ENCODE measurements at places on chromosomes 11 and 22.

GRCh38 chr11:61516675-61517572 is 8.4 kb downstream of the LRRC10B start:
- no peak for DNase-seq

DNA sequence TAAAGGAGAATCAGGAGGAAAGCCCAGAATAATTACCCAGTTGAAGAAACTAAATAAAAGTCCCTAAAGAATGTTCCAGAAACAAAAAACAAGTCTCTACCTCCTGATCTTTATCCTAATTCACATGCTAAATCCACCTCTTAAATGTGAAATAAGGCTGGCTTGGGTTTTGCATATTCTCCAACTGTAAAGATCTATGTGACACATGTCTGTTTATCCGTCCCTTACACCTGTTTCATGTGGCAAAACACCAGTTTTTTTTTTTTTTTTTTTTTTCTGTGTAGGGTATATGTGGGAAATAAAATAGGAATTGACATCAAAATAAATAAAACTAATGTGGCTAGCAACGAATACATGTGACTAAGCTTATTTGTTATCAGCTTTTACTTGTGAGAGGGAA is 70.5 kb downstream of the NARS2 start:
- no peak for DNase-seq

- no peak for DNase-seq
These were observed 43.6 kb downstream of the UVRAG start for GRCh38 chr11:75858613-75859012.

DNA sequence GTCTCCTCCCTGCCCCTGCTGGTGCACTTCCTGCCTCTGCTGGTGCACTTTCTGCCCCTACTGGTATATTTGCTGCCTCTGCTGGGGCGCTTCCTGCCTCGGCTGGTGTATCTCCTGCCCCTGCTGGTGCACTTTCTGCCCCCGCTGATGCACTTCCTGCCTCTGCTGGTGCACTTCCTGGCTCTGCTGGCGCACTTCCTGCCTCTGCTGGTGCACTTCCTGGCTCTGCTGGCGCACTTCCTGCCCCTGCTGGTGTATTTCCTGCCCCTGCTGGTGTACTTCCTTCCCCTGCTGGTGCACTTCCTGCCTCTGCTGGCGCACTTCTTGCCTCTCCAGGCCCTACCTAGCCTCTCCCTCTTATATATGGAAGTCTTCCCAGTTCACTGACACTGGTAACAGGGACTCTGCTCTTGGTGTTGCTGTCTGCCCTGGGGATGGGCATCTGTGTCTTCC is 10.1 kb downstream of the MTFP1 start:
- DNase-seq = no peak

DNA sequence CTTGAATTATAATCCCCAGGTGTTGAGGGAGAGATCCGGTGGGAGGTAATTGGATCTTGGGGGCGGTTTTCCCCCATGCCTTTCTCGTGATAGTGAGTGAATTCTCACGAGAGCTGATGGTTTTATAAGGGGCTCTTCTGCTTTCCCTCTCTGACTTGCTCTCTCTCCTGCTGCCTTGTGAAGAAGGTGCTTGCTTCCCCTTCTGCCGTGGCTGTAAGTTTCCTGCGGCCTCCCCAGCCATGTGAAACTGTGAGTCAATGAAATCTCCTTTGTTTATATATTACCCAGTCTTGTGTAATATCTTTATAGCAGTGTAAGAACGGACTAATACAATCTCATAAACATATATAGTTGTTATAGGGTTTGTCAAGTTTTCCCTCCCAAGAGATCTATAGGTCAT is 32.8 kb downstream of the KCNE3 start:
- no peak for DNase-seq

DNA sequence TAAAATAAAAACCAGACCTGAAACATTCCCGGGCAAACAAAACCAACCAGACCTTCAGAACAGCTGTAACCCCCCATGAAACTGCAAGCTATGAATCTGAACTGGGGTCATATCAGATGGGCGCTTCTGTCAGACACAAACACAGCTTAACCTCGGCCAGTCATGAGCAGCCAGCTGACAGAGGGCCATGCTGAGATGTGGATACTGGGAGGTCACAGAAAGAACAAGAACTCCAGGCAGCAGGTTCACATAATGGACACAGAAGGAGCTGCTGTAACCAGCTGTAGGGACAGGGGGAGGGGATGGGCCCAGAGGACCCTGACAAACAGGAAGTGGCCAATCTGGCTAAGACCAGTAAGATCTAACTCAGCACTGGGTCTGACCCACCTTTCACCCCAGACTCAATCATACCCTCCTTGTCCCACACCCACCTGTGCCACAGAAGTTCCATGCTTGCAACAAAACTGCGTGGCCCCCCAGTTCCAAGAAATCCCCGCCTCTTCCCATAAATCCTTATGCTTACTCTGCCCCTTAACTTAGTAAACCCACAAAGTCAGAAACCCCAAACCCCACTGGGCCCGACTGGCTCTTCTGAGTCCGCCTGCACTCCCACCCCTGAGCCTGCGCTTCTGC is 4.0 kb downstream of the APOL4 start:
- no peak for DNase-seq

- DNase-seq = no peak
These were observed 44.6 kb downstream of the KCNQ1OT1 start for GRCh38 chr11:2655016-2655719.

DNA sequence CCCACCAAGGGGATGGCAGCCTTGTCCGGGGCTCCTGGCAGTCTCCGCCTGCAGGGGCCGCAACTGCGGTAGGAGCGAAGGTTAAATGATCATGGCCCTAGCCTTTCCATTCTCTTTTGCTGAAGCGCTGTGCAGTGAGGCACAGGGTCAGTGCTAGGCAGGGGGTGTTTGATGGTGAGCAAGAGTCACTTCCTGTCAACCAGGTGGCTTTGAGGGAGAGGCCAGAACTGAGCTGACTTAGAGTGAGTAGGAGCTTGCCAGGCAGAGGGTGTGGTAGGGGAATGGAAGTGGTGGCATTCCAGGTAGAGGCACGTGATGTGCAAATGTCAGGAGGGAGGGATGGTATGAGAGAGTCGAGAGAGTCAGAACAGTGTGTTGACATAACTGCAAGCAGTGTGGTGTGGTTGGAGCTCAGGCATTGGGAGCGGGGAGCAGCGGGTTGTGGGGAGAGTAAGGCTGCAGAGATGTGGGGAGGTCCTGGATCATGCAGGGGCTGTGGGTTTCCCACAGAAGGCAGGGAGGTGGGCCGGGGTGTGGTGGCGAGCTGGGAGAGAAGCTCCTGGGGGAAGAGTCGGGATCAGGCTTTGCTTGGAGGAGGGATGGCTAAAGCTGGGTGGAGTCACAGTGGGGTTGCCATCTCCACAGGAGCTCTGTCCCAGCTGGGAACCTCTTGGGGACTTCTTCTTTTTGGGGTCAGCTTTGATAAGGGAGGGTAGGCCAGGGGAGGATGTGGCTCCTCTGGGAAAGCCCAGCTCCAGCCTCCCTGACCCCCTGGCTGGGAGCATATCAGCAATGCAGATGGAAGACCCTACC is 33.3 kb downstream of the AMPD3 start:
- DNase-seq = no peak

GRCh38 chr11:86676010-86676409 is 3.6 kb upstream of the ME3 start:
- no peak for DNase-seq

DNA sequence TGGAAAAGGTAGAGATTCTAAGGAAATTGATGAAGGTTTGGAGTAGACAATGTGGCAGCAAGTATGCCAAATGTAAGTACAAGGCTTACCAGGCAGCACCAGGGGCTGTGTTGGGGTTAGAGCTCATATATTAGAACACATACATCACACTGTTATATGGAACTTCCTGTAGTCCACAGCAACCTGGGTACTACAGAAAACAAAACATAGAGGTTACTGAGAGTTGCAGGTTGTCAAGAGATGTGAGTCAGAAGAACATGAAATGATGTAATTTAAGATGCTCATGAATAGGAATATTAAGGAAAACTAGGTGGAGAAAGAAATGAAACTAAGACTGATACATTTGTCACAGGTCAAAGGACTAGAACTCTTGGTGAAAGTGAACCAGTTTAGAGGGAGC is 22.0 kb downstream of the FAT3 start:
- DNase-seq = no peak
